ENCODE measurements at places on chromosomes 12 and 14. TPM values are rescaled to one million over a fixed set of nuclear protein-coding genes. Genes with fewer than 3 reads are reported as not detected.
A peak's percentile ranks its signal among the peaks of the same experiment; 100 is the strongest.

GRCh38 chr14:41607966-41608663, 1.4 kb downstream of the LRFN5 start:
- H3K27ac ChIP-seq: no peak overlapping the region
- H3K27me3 ChIP-seq: no peaks in the 10 kb centered on the region
- H3K4me3 ChIP-seq: peak overlapping the region; percentile 67
- peaks cover 5% of the 10 kb centered on the region for H3K4me1 ChIP-seq

The SLC15A5 gene
- not detected for total RNA-seq

The GLT1D1 gene
- 10.0 TPM for total RNA-seq

The PIWIL1 gene
- 71.7 TPM for total RNA-seq

DNA sequence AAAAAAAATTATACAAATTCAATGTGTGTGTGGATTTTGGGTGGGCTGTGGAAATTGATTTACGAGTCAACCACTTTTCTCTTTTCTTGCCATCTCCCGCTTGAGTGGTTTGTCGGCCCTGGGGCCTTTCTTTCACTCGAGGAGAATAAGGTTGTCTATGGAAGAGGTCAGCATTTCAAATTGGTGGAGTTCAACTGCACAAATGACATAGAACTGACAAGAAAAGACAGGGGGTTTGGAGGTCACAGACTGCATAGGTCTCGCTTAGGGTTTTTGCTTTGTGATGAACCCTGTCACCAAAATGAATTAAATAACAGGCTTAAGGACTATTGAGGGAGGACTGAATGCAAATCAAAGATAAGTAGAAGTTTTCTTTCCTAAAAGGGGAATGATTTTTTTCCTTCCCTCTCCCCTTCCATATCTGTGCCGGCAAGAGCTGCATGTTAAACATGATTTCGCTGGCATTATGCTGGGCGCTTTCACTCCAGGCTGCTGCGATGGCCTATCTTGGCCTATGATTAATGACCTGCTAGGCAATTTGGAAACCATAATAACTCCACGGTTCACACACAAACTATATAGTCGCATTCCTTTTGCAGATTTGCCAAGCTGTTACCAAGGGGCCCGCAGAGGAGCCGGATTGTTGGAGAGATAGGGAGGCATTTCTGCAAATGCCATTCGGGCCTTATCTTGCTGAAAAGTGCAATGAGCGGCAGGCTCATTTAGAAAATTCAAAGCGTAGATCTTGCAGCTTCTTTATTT, 20.7 kb downstream of the ASCL1 start:
- no peak overlapping the region for H3K27ac ChIP-seq
- DNase-seq: no peak
- H3K27me3 ChIP-seq: no peaks in the 10 kb centered on the region
- no peaks in the 10 kb centered on the region for H3K4me1 ChIP-seq

- DNase-seq: no peak
- H3K36me3 ChIP-seq: no peaks in the 10 kb centered on the region
- no peak overlapping the region for H3K4me3 ChIP-seq
- no peaks in the 10 kb centered on the region for H3K27me3 ChIP-seq
- peaks cover 8% of the 10 kb centered on the region for H3K4me1 ChIP-seq
Measured at GRCh38 chr14:74792249-74793039, 29.3 kb downstream of the YLPM1 start.

DNA sequence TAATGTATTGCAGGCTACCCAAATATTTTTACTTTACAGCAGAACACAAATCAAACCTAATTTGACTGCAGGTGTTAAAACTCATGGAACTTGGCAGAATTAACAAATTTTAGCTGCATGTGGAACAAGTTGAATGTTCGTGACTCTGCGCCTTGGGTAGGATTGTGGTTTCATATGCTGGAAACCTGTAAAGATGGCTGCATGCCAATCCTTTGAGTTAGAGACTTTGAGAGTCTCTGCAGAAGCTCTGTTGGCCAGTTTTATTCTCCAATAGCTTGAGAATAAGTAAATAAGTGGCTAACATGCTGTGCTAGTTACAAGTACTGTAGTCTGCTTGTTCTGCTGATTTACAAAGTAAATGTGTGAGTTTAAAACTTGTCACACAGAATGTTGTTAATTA, 77.8 kb downstream of the PDE6H start:
- H3K27ac ChIP-seq: no peak overlapping the region
- H3K36me3 ChIP-seq: no peaks in the 10 kb centered on the region
- H3K4me1 ChIP-seq: no peaks in the 10 kb centered on the region

The VDR gene
- 1.4 TPM for total RNA-seq

DNA sequence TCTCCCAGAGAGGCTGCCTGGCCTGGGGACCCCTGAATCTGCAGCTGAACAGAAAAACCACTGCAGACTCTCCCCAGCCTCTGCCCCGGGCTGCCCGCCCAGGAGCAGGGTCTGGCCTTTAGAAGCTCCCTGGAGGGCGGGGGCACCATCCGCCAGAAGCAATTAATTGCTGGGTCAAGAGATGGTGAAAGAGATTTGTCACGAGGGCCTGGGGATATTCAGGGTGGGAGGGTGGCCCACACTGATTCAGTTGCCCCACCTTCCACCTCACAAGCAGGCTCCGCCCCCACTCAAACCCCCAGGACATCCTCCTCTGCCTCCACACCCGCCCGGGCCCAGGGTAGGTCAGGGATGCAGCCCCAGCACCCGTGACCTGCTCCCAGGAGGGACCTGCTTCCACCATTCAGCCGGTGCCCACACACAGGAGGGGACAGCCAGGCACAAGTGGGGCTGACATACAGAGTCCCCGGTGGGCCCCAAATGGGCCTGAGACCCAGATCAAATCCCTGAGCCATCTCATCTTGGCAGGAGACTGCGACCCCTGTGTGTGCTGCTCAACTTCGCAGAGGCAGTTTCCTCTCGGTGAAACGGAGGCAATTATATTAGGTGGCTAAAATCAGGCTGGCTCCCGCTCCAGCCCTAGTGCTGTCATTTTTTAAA, 23.0 kb downstream of the NCOR2 start:
- no peaks in the 10 kb centered on the region for H3K27me3 ChIP-seq
- no peak for DNase-seq
- H3K27ac ChIP-seq: no peak overlapping the region

The OLR1 gene
- 2.5 TPM for total RNA-seq

GRCh38 chr12:7609495-7609894, 56.2 kb downstream of the APOBEC1 start:
- H3K36me3 ChIP-seq: no peaks in the 10 kb centered on the region
- H3K4me1 ChIP-seq: no peaks in the 10 kb centered on the region
- no peak for DNase-seq
- no peaks in the 10 kb centered on the region for H3K27me3 ChIP-seq
- no peak overlapping the region for H3K4me3 ChIP-seq

DNA sequence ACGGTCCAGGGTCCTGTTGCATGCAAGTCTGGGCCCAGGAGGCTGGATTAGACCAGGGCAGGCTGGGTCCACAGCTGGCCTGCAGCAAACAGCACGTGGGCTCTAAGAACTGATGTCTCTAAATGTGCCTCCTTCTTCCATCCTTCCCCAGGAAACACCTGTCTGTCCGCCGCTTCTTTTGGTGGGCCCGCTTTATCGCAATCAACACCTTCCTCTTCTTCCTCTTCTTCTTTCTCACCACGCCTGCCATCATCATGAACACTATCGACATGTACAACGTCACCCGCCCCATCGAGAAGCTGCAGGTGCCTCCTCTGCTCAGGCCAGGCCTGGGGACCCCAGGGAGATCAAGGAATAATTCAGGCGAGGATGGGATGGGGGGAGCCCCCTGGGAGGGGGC, 28.3 kb downstream of the NGB start:
- H3K27ac ChIP-seq: no peak overlapping the region
- H3K27me3 ChIP-seq: no peaks in the 10 kb centered on the region
- H3K36me3 ChIP-seq: no peaks in the 10 kb centered on the region
- H3K4me3 ChIP-seq: no peak overlapping the region
- DNase-seq: no peak
- peaks cover 6% of the 10 kb centered on the region for H3K4me1 ChIP-seq

DNA sequence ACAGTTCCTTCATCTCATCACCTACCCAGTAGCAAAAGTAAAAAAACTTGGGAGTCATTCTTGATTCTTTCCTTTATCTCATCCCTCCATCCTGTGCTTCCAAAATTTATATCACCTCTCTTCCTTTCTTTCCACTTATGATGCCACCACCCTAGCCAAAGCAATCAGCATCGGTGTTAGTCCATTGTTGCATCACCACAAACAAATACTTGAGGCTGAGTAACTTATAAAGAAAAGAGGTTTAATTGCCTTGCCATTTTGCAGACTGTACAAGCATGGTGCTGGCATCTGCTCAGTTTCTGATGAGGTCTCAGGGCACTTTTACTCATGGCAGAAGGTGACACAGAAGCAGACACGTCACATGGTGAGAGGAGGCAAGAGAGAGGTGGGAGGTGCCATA, 19.8 kb upstream of the CATSPERB start:
- no peaks in the 10 kb centered on the region for H3K36me3 ChIP-seq
- no peak overlapping the region for H3K27ac ChIP-seq
- no peak overlapping the region for H3K4me3 ChIP-seq
- no peak for DNase-seq
- no peaks in the 10 kb centered on the region for H3K4me1 ChIP-seq
- no peaks in the 10 kb centered on the region for H3K27me3 ChIP-seq

The SLC10A1 gene
- total RNA-seq: not detected

The ZNF839 gene
- total RNA-seq: 41.4 TPM

DNA sequence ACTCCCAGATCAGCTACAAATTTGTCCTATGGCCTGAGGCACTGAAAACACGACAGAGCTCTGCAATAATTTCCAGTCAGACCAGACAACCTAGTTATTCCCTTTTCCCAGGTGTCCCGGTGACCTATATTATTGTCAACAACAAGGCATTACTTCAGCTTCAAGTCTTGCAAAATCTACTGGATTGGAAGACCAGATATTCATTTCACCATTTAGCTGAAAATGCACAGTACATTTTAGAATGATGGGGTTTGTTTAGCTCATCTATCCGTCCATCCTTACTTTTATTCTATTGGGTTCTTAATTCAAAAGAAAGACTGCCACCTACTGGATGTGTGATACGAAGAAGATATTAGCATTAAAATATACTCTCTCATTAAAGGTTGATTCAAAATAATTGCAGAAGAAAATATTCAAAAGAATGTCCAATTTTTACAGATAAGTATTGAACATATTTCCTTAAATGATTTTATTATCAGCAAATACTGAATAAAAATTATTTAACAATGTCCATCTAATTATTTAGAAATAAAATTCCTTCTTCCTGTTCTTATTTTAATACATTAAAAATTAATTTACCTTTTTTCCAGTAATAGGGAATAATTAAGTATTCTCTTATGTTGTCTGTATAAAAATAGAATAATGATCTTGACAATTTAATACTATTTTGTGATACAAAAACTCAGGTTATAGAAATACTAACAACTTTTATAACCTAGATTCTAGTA, 244.9 kb upstream of the LRIG3 start:
- no peaks in the 10 kb centered on the region for H3K27me3 ChIP-seq
- no peak overlapping the region for H3K4me3 ChIP-seq
- no peaks in the 10 kb centered on the region for H3K36me3 ChIP-seq

- no peak overlapping the region for H3K27ac ChIP-seq
- H3K4me1 ChIP-seq: peaks cover under 1% of the 10 kb centered on the region
- H3K36me3 ChIP-seq: no peaks in the 10 kb centered on the region
- DNase-seq: no peak
- H3K4me3 ChIP-seq: no peak overlapping the region
- no peaks in the 10 kb centered on the region for H3K27me3 ChIP-seq
Measured at GRCh38 chr12:26717757-26718156, 115.2 kb downstream of the ITPR2 start.

GRCh38 chr12:30533558-30534265, 162.0 kb downstream of the IPO8 start:
- DNase-seq: no peak
- no peaks in the 10 kb centered on the region for H3K27me3 ChIP-seq

The GPX2 gene
- 0.99 TPM for total RNA-seq

DNA sequence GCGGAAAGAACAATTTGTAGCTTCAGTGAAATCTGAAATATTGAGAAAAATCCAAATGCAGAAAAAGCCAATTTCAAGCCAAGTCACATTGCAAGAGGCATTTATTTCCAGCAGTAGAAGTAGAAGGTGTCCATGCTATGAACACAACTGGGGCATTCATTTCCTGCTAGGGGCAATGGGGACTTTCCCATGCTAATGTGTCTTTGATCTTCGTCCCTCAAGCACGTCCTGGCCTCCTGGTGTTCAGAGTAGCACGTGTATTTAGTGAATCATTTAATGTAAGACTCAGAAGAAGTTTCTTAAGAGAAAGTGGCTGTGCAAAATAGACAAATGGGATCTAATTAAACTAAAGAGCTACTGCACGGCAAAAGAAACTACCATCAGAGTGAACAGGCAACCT, 267.9 kb downstream of the TMEM132C start:
- DNase-seq: no peak
- no peaks in the 10 kb centered on the region for H3K4me1 ChIP-seq
- H3K36me3 ChIP-seq: no peaks in the 10 kb centered on the region
- H3K27ac ChIP-seq: no peak overlapping the region

The TSPAN19 gene
- total RNA-seq: 1.8 TPM

The GLS2 gene
- 3.8 TPM for total RNA-seq

DNA sequence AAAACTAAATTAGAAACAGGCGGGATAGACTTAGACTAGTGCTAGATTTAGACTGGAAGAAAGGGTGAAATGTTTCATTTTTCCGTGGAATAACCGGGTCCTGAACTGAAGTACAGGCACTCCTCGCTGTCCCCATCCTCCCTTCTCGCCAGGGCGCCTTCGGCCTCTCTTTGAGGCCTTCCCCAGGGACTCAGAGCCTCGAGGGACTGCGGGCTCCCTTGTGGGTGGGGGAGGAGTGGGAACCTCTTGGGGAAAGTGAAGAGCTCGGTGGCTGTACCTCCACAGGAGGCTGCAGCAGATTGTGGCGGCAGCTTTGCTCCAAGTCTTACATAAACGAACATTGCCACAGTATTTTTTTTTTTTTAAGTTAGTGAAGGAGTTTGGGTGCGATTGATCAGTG, 1988.8 kb upstream of the FLRT2 start:
- H3K27me3 ChIP-seq: no peaks in the 10 kb centered on the region
- H3K4me3 ChIP-seq: peak overlapping the region; percentile 5
- DNase-seq: no peak
- no peaks in the 10 kb centered on the region for H3K36me3 ChIP-seq
- no peaks in the 10 kb centered on the region for H3K4me1 ChIP-seq

GRCh38 chr14:93042968-93043940, 72.5 kb downstream of the ITPK1 start:
- H3K36me3 ChIP-seq: no peaks in the 10 kb centered on the region
- no peak overlapping the region for H3K4me3 ChIP-seq
- DNase-seq: peak; percentile 89
- no peaks in the 10 kb centered on the region for H3K27me3 ChIP-seq
- peak overlapping the region; percentile 72 for H3K27ac ChIP-seq

GRCh38 chr12:64826234-64826633, 1.8 kb downstream of the TBC1D30 start:
- no peak overlapping the region for H3K27ac ChIP-seq
- H3K27me3 ChIP-seq: no peaks in the 10 kb centered on the region
- no peaks in the 10 kb centered on the region for H3K36me3 ChIP-seq
- peaks cover 10% of the 10 kb centered on the region for H3K4me1 ChIP-seq
- no peak overlapping the region for H3K4me3 ChIP-seq

- no peaks in the 10 kb centered on the region for H3K27me3 ChIP-seq
- H3K36me3 ChIP-seq: no peaks in the 10 kb centered on the region
- no peaks in the 10 kb centered on the region for H3K4me1 ChIP-seq
- no peak for DNase-seq
Measured at GRCh38 chr12:24127919-24128721, 178.7 kb upstream of the SOX5 start.

The AICDA gene
- not detected for total RNA-seq

Data from testis (tissue), 5 donors.